ENCODE measurements at places on chromosomes 6 and 20.

DNA sequence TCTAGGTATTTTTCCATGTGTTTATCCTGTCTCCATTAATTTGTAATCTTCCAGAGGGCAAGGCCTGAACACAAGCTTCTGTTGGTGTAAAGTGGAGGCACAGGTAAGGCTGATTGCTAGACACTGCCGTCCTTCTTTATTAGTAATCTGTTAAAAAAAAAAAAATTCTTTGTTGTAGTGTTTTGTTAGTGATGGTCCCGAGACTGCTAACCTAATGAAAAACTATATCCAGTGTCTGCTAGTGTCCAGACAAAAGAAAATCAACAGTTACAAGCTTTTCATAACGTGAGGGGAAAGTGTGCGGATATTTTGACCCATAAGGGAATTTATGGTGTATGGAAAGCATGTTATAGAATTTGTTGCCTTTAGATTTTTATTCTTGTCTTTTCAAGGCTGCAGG lies 4.2 kb upstream of the HIVEP1 start:
- no peak for DNase-seq

GRCh38 chr20:60986506-60987156 lies 265.4 kb upstream of the CDH4 start:
- DNase-seq, result no peak

GRCh38 chr6:27630727-27631608 lies 158.1 kb upstream of the ZNF184 start:
- peak; percentile 42 for DNase-seq

DNA sequence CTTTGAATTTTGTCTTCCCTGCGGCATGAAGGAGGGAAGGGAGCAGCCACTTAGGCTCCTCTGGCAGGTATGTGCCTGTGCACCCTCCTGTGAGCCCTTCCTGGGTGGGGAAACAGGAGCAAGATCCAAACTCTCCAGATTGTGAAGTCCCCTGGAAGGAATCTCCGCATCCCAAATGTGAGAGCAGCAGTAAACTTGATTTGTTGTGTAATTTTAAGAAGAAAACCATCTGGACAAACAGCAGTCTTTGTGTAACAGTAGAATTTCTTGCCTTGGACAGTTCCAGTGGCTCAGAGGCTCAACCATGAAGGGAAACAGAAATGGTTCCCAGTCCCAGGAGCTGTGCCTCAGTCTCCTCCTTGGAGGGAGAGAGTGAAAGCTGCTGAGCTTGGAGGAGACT lies 39.7 kb downstream of the CDH26 start:
- DNase-seq, result no peak

- no peak for DNase-seq
Measured at GRCh38 chr6:3311826-3312225, 53.1 kb downstream of the PSMG4 start.

GRCh38 chr20:63856098-63856511 lies 5.2 kb upstream of the ABHD16B start:
- DNase-seq, result no peak

GRCh38 chr6:129096651-129097290 lies 213.8 kb downstream of the LAMA2 start:
- DNase-seq, result no peak

GRCh38 chr6:149830731-149831307 lies 33.3 kb downstream of the LRP11 start:
- no peak for DNase-seq

DNA sequence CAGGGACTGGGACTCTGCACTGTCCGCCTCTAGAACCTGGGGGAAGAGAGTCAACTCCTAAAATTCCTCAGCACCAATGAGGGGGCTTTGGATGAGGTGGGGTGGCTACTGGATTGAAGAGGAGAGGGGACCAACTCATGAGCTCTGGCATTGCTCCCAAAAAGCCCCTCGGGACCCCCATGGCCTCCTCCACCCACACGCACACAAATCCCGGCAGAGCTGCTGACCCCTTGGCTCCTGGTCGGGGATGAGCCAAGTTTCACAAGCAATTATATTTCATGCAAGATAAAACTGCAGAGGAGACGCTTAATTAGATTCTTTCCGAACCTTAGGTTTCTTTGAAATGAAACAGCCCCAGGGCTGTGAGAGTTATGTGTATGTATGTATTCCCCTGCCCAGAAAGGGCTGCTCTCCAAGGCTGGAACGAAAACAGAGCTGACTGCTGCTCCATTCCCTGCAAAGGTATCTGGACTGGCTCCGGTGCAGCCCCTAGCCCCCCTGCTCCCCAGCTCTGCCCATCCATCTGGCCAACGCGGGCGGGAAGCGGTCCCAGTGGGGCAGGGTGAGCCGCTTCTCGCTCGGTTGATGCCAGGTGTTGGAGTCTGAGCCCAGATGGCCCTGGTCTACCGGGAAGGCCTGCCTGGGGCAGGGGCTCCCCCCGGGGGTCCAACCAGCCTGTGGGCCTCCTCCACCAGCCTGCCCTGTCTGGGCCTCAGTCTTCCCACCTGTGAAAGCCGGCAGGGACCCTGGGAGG lies 46.8 kb upstream of the STX16 start:
- no peak for DNase-seq

- DNase-seq, result no peak
Measured at GRCh38 chr20:17499041-17499440, 32.1 kb downstream of the BFSP1 start.

GRCh38 chr6:71351190-71351589 lies 62.6 kb downstream of the OGFRL1 start:
- no peak for DNase-seq

- DNase-seq, result no peak
Measured at GRCh38 chr20:18794428-18794787, 19.2 kb upstream of the SCP2D1 start.

GRCh38 chr6:129889580-129889979 lies 28.5 kb upstream of the TMEM244 start:
- no peak for DNase-seq

GRCh38 chr6:154156135-154156896 lies 117.3 kb downstream of the OPRM1 start:
- peak; percentile 28 for DNase-seq

DNA sequence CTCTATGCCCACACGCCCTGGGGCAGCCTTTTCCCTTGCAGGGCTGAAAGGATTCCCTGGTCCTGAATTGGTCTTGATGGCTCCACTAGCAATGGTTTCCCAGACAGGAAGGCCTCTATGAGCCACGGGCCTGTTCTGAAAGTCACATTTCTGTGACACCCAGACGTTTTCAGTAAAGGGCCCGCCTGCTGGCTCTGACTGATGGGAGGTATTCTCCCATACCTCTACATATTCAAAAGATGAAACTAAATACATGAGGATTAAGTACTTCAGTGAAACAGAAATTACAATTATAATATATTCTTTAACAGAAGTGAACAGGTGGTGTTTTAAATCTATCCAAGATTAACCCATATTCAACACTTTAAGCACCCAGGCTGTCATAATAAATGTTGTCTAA lies 629.8 kb downstream of the CDH26 start:
- DNase-seq, result no peak

GRCh38 chr6:149940672-149940982 lies 1.2 kb upstream of the ULBP2 start:
- DNase-seq, result no peak

- no peak for DNase-seq
Measured at GRCh38 chr6:83038246-83038645, 27.4 kb downstream of the UBE3D start.

DNA sequence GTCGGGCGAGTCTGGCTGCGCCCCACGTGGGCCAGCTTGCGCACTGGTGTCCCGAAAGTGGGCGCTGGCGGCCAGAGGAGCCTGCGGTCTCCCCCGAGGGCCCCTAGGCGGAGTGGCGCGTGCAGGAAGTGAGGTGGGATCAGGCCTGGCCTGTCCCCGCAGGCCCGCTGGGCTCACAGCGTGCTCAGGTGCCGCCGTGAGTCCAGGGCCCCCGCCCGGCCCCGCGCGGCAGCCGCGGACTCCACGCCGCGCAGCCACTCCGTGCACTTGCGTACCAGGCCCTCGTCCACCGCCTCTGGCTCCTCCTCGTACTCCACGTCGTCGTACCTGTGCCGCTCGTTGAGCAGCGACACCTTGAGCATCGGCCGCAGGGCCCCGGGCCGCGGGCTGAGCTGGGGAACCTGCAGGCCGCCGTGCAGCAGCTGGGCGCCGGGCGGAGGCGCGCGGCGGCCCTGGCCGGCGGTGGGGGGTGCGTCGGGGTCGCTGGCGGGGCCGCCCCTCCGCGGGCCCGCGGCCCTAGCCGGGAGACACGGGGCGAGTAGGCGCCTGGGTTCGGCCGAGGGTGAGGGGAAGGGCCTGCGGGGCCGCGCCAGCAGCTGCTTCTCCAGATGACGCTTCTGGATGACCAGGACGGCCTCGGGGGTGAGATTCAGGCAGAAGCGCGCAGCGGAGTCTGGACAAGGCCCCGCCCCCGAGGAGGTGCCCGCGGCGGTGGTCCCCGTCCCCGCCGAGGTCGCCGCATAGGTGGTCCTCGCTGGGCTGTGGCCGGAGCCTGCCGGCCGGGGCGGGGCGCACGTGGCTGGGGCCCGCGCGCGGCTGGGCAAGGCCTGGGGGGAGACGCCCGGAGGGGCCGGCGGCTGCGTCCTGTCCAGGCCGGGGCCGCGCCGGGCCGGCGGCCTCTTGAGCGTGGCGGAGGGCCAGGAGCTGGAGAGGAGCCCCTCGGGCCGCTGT lies 835 bp downstream of the PRR18 start:
- no peak for DNase-seq

DNA sequence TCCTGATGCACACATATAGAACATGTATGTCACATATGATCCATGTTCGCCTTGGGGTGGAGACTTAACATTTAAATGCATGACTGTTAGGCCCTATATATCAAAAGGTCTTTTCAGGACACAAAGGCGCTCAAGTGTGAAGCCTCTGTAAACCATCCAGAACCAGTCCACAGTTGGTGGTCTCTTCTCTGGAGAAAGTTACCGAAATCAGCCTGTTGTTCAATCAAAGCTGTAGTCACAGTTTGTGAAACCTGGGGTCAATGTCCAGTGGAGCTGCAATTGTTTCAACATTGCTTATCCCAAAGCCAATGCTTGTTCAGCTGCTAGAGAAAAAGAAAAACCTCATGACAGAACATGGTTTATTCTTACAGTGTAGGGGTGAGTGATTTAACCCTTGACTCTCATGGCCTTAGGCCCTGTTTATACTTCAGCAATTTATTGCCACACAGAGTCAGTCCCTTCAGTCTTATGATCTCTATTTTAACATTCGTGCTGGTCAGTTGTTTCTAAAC lies 193.6 kb upstream of the CST7 start:
- no peak for DNase-seq

DNA sequence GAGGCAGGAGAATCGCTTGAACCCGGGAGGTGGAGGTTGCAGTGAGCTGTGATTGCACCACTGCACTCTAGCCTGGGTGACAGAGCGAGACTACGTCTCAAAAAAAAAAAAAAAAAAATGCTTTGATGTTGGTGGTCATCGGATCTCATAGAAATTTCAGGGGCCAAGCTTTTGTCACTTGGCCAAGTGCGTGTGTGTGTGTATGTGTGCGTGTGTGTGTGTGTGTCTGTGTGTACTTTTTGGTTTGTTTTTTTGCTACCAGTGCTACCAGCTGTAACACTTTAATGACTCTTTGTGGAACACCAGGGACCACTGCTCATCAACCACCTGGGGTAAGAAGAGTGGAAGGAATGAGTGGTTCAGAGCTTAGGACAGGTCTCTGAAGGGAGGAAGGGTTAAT lies 49.7 kb downstream of the TRAF3IP2 start:
- no peak for DNase-seq

- DNase-seq, result no peak
Measured at GRCh38 chr6:29974901-29975560, 32.7 kb downstream of the HLA-A start.

- no peak for DNase-seq
Measured at GRCh38 chr20:41268402-41268801, 49.1 kb downstream of the ZHX3 start.

GRCh38 chr20:62021793-62022385 lies 43.8 kb downstream of the TAF4 start:
- no peak for DNase-seq
